ENCODE measurements at places on chromosomes 6 and 20. TPM values are rescaled to one million over a fixed set of nuclear protein-coding genes. Genes with fewer than 3 reads are reported as not detected.

DNA sequence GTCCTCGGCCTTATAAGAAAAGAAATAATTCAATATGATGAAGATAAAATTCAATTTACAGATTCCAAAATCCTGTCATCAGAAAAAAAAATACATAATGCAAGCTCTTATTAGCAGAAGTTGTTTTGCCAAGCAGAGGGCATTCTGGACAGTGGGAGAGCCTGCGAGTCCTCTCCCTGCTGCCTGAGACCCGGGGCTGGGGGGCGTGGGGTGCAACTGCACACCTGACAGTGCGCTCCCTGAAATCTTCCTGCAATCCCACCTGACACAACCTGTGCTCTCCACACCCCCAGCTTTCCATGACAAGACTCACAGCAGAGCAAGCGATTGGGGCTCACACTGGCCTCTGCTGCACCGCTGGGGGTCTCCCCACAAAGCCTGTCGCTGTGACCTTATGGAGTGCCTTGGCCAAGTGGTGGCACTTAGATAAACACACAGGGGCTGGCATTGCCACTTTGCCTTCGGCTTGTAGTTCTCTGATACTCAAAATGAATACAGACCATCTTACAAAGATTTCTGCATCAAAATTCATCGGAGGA lies 130.3 kb upstream of the PDE10A start:
- DNase-seq: no peak

DNA sequence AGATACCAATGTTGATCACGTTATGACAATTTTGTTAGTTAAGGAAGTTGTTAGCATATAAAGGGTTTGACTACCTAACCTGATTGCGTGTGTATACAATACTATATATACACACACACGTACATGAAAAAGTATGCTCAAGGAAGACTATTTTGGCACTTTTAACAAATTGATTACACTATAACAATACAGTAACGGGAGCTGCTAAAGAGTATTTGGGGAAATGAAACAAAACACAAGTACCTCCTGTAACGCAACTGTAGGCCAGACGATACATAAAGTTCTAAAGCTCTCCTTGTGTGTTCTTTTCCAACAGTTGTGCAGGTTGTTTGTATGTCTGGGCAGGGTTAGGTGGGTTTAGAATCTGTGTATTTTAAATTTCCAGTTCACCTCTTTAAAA lies 98.7 kb downstream of the PLEKHG1 start:
- no peak for DNase-seq

- DNase-seq: no peak
Measured at GRCh38 chr6:155344341-155345006, 30.2 kb upstream of the TFB1M start.

- no peak for DNase-seq
Measured at GRCh38 chr6:15439410-15440025, 193.6 kb downstream of the JARID2 start.

DNA sequence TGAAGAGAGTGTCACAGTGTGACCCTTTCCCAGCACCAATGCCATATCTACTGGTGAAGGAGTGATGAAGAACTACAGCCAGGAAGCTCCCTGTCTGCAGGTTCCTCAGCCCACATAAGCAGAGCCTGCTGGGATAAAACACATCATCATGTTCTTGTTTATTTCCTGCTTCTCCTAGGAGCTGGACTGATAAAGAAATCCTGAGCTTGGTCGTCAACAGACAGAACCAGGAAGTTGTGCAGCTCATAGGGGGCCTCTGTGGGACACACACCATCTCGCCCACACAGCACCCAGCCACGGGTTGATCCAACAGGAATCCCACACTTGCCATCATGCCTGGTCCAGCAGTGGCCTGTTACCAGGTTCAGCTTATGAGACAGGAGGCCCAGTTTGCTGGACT lies 2.8 kb upstream of the CSTL1 start:
- DNase-seq: no peak

GRCh38 chr20:9024606-9025005 lies 44.3 kb upstream of the PLCB4 start:
- no peak for DNase-seq

- DNase-seq: no peak
Measured at GRCh38 chr6:48403587-48403986, 292.6 kb upstream of the PTCHD4 start.

DNA sequence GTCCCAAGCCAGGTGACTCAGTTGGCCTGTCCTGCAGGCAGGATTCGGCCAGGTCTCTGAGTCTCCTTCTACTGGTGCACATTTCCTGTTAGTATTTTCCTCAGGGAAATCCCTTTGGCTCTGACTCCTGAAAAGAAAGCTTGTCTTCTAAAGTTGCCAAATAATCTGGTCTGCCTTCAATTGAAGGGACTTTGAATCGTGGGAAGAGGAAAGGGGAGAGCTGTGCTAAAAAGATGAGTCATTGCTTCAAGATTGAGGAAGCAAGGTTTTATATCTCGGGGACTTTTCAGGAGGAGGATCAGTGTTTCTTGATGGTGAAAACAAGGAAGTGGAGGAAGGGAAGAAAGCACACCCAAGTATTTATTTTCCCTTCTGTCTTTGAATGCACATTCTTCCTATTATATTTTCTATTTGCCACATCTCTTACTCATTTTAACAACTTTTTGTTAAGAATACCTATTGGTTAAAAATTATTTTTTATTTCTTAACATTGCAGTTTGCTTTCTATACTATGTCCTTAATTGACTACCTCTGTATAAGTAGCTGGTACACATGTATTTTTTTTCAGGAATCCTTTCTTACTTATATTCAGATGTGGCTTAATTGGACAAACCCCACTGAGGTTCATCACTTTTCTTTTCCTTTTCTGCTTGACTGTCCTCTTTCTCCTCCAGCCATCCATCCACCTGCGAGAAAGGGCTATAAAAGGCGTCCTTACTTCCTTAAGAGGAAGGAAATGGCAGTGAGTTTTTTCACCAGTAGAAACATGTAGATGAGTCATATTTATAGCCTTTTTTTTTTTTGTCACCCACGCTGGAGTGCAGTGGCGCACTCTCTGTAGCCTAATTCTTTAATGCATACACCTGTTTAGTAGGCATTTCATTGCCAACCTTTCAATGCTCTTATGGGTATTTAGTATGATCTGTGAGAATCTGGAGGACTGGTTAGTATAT lies 15.0 kb upstream of the IFNGR1 start:
- peak; percentile 74 for DNase-seq

- DNase-seq: no peak
Measured at GRCh38 chr20:34235875-34236274, 5.3 kb upstream of the ASIP start.

DNA sequence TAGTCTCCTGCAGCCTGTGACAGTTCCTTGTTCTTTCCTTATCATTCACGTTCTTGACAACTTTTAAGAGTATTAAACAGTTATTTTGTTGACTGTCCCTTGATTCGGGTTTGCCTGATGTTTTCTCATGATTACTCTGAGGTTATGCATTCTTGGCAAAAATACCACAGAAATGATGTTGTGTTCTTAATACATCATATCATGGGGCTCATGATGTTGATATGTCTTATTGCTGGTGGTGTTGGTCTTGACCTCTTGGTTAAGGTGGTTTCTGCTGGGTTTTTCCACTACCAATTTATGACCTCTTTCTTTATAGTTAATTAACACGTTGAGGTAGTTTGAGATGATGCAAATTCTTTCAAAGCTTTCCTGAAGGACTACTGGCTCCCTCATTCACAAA lies 59.1 kb downstream of the ZHX3 start:
- no peak for DNase-seq

GRCh38 chr6:112114577-112115223 lies 27.3 kb downstream of the FAM229B start:
- DNase-seq: no peak

GRCh38 chr20:8535403-8536261 lies 403.6 kb downstream of the PLCB1 start:
- DNase-seq: no peak

GRCh38 chr20:5913166-5913565 lies 37.2 kb downstream of the TRMT6 start:
- no peak for DNase-seq

- no peak for DNase-seq
Measured at GRCh38 chr20:25071734-25072133, 10.2 kb downstream of the VSX1 start.

DNA sequence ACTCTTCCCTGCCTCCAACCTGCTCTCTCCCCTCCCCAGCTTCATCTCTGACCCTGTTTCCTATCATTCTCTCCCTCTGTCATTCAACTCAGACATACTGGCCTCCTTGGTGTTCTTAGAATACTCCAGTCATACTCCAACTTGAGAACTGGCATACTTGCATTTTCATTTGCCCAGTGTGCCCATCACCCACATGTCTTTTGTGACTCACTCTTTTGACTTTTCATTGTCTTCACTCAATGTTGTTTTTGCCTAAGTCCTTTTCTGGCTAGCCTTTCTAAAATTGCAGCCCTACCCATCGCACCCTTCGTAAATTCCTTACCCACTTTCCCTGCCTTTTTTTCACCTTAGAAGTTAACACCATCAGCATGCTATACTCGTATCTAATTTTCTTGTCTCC lies 77.0 kb upstream of the CD2AP start:
- DNase-seq: no peak

DNA sequence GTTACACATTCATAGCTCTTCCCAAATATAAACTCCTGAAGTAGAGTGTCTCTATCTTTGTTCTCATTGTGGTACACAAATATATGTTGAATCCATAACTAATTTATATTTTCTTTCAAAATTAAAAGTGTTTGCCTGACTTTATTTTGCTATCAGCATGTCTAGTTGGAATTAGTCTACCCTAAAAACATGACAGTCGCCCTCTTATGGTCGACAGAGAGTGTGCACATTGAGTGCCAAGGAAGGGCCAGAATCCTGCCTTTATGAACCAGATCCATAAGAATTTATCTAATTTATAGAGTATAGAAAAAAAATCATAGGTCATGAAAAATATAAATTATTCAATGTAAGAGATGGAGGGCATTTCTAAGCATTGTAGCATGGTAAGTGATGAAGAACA lies 12.3 kb upstream of the DEFB112 start:
- no peak for DNase-seq

DNA sequence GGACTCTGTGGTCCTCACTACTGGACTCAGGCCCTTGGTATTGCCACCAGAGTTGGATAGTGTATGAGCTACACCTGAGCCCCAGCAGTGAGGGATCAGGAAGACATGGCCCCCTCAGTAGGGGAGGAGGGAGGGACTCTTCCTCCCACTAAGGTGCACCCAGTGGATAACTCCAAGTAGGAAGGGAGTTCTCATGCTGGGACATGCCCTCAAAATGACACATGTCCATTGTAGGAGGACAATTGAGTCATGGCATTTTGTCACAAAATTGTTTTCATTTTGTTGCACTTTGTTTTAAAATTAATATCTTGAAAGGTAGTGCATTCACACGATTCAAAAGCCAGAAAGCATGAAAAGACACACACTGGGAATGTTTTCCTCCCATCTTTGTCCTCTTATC lies 127.2 kb downstream of the FOXO3 start:
- no peak for DNase-seq

DNA sequence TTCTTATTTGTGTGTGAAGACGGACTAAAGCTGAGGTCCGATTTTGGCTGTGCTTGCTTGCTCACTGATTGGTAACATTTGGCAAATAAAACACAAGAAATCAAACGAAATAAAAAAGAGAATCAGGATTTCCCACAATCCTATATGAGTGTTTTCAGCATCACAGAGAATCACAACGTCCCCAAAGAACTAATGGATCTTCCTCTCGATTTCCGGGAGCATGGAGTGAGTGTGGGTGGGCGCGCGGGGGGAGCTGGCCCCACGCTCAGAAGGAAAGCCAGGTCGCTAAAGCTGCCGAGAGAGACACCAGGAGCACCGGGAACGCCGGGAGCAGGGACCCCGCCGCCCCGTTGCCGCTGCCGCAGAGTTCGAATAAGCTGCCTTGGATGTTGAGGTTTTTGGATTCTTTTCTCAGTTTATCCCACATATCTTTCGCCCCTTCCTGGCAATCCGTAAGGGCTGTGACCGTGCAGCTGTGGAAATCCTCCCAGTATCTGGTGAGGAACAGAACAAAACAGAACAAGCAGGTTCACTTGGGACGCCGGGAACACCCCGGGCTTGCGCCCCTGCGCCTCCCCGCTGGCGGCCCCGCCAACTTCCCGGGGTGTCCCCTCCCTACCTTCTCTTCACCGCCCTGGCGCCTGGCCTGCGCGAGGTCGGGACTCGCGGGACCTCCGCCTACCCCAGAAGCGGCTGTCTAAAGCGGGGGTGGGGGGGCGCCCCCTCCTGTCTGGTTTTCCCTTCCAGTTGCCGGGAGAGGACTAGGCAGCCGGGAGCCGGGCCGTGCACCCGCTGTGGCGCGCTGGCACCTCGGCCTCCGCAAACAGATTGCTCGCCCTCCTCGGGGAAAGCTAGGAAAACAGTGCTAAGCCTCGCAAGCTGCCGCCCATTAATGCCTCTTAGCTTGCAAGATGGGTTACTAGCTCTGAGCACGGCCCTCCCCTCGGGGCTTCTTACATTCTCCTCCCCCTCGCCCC lies 7.7 kb downstream of the NRN1 start:
- no peak for DNase-seq

GRCh38 chr20:40522405-40522804 lies 166.6 kb downstream of the MAFB start:
- no peak for DNase-seq

DNA sequence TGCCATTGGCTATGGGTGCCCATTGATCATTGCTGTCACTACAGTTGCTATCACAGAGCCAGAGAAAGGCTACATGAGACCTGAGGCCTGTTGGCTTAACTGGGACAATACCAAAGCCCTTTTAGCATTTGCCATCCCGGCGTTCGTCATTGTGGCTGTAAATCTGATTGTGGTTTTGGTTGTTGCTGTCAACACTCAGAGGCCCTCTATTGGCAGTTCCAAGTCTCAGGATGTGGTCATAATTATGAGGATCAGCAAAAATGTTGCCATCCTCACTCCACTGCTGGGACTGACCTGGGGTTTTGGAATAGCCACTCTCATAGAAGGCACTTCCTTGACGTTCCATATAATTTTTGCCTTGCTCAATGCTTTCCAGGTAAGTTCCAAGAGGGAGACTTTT lies 16.4 kb downstream of the ADGRF4 start:
- DNase-seq: no peak

Gene RAMACL
- total RNA-seq: not detected

Gene BPI
- total RNA-seq: not detected

Gene SLC26A8
- not detected for total RNA-seq

Gene SYS1
- 84.9 TPM for total RNA-seq

Gene APOM
- 9.2 TPM for total RNA-seq

Gene ESF1
- total RNA-seq: 5.3 TPM

Gene PTK7
- 45.4 TPM for total RNA-seq

Gene SCGN
- not detected for total RNA-seq

Gene SNAI1
- not detected for total RNA-seq

Gene RNF5
- 111 TPM for total RNA-seq

Gene BPIFB3
- total RNA-seq: not detected
